ENCODE measurements at places on chromosomes 3 and 15.

GRCh38 chr3:48478626-48479555 lies 25.1 kb downstream of the SHISA5 start:
- no peak for DNase-seq

DNA sequence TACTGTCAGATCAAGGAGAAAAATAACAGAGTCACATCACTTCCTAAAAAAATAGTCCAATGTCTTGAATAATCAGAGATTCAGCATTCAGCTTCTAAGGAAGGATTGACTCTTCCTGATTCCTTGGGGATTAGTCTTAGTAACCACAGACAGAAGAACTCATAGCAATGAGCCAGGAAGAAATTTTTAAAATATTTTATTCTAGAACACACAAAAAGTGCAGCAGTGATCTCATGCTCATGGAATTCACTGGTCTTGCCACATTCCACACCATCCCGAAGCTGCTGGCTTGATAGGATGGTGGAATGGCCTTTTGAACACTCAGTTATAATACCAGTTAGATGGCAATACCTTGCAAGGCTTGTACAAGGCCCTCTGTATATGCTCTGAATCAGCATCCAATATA lies 43.0 kb upstream of the ABI3BP start:
- DNase-seq, result no peak

DNA sequence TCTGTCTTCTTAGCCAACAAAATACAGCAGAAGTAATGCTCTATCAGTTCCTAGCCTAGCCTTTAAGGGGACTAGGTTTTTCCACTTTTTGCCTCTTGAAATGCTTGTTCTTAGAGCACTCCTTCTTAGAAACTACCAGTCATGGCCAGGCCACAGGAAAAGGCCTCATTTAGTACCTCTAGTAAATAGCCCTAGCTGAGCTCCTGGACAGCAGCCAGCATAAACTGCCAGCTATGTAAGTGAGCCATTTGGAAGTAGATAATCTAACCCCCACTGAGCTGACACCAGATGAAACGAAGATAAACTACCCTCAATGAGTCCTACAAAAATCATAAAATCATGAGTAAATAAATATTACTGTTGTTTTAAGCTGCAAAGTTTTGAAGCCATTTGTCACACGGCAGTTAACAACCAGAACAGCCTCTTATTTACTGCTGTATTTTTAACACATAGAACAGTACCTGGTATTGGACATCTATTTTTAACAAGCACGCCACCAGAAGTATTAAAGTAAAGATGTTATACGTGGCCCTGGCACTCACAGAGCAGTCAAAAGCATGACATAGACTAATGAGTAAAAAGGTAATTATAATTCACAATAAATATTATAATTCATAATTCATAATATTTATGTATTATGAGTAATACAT lies 12.0 kb downstream of the TBC1D5 start:
- DNase-seq, result no peak

GRCh38 chr3:179837374-179837773 lies 184.5 kb downstream of the USP13 start:
- DNase-seq, result no peak

GRCh38 chr15:65132878-65133547 lies 595 bp downstream of the PDCD7 start:
- no peak for DNase-seq

All from sigmoid colon (tissue), 7 donors.